ENCODE measurements at places on chromosomes 6 and 20. TPM values are rescaled to one million over a fixed set of nuclear protein-coding genes. Genes with fewer than 3 reads are reported as not detected.

Gene TCP11
- polyA plus RNA-seq = not detected

Gene TAGAP
- polyA plus RNA-seq = 2.1 TPM

Gene ATRN
- polyA plus RNA-seq = 4.3 TPM

Gene TFAP2D
- not detected for polyA plus RNA-seq

Gene LTB
- polyA plus RNA-seq = 5.3 TPM

Gene VSTM2L
- polyA plus RNA-seq = 0.78 TPM

Gene IL17F
- not detected for polyA plus RNA-seq

Gene ARG1
- polyA plus RNA-seq = 3.2 TPM

Gene EPB41L2
- polyA plus RNA-seq = 75.7 TPM

Gene KIF13A
- 8.6 TPM for polyA plus RNA-seq

Gene TSBP1
- not detected for polyA plus RNA-seq

Gene BTNL2
- not detected for polyA plus RNA-seq

All from adipose tissue (tissue), 3 donors.